ENCODE measurements at places on chromosomes 4 and X.

DNA sequence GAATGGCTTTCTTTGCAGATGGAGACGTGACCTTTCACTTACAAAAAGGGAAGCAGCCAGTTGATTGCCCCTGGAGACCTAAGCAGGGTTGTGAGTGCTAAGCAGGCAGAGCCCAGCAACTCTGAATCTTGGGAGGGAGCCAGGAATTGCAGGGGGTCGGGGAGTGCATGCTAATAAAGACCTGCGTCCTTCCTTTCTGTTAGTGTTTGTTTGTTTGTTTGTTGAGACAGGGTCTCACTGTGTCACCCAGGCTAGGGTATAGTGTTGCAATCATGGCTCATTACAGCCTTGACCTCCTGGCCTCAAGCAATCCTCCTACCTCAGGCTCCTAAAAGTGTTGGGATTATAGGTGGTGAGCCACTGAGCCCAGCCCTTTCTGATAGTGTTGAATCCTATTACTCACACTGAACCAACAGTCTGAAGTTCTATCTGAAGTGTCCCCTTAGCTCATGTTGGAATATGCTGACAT is 137.4 kb downstream of the CEP135 start:
- no peak for DNase-seq

DNA sequence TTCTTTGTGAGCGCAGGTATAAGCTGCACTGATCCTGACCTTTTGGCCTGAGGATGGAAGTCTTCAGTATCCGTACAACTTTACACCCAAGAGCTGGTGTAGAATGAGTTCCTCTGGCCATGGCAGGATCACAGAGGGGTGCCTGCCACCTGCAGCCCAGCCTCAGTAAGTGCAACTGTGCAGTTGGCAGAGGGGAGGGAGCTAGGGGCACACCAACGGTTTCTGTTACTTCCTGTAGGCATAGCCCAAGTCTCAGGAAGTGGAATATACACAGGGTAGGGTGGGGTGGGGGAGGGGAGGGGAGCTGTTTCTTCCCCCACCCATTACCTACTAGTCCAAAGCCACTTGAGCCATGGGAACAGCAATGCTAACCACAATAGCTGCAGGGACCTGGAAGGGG is 85.4 kb upstream of the GBA3 start:
- DNase-seq: no peak

DNA sequence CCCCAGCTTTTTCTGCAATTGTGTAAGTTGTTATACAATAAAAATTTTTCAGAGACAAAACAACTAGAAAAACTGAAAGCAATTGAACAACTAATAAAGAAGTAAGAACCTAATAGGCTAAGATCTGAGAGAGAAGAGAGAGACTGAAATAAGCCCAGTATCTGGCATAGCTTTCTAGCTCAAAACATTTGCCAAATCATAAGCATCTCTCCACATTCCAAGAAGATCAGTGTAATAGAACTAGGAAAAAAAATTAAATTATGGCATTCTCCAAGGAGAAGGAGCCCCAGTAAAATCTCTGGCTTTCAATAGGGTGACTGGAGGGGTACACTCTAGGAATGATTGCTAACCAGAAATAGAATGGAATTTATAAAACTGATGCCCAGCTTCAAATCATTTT is 19.0 kb upstream of the PPP3CA start:
- no peak for DNase-seq

GRCh38 chr4:85779165-85779564 is 304.2 kb downstream of the ARHGAP24 start:
- no peak for DNase-seq

GRCh38 chr4:105147553-105148161 is 981 bp downstream of the TET2 start:
- peak; percentile 73 for DNase-seq

GRCh38 chr4:140296335-140297220 is 76.9 kb upstream of the SCOC start:
- DNase-seq: no peak

GRCh38 chrX:109635146-109635545 is 10.2 kb upstream of the KCNE5 start:
- no peak for DNase-seq

Data from Right ventricle myocardium inferior (tissue), 1 donor.